Stimulated activated CD8-positive, alpha-beta memory T cell treated with anti-CD3 and anti-CD28 coated beads, Interleukin-2, amount 100 ng/mL, for 48 hours (primary cell): ENCODE measurements at places on chromosomes 7 and 10.
A peak's percentile ranks its signal among the peaks of the same experiment; 100 is the strongest.

DNA sequence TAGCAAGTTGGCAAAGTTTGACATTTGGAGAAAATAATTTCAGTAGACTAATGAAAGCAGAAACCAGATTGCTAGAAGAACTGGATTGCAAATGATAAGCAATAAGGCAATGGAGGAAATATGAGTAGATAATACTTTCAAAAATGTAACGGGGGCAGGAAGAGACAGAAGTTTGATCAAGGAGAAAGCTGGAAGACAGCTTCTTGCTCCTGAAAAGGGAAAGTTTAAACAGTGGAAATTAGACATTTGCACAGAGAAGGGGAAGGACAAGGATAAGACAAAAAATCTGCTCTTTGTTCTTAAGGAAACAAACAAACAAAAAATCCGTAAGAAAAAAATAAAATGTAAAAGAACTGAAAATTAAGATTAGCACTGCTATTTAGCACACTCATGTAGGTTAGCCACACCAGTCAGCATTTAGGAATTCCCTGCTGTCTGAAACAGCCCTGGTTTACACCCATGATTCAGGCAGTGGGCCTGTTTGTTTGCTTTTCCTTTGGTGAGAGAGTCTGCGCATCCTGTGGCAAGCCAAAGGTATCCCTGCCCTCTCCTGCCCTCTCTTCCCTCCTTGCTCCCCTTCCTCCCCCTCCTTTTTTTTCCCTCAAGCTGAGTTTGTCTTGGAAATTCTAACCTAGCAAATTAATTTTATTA lies 104.3 kb upstream of the CAV2 start:
- no peak for DNase-seq

- no peak for DNase-seq
Measured at GRCh38 chr7:69656890-69657289, 58.6 kb downstream of the AUTS2 start.

DNA sequence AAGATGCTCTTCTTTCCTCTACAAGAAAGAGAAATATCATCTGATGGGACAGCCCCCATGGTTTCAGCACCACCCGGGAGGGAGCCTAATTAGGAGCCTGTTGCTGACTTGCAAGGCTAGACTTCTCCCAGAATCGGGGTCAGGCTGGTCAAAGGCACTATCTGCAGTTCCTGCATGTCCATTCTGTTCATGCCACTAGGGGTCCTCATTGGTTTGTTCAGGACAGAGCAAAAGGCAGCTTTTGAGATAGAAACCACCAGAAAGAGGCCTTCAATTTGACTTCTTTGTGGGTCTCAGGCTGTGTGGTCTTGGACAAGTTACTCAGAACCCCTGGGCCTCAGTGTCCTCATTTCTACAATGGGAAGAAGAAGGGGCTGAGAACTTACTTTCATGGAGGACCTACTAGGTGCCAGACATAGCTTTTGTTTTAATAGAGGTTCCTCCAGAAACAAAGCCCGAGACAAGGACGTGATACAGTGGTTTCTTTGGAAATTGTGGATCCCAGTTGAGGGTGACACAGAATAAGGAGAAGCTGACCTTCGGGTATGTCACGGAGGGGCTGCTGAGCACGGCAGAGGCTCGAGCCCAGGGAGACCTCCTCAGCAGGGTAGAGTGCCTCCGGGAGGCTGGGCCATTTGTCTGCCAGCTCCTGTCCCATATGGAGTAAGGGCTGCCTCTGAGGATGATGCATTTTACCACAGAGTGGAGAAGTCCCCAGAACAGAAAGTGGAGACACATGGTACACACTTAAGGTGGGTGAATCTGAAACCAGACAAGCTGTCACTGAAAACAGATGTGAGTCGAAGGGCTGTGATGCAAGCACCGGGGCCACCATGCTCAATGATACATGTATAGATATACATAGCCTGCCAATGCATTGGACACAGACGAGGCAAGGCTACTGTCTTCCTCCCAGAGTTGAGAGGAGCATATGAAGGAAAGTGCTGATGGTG lies 33.1 kb upstream of the NEUROD6 start:
- DNase-seq: no peak

DNA sequence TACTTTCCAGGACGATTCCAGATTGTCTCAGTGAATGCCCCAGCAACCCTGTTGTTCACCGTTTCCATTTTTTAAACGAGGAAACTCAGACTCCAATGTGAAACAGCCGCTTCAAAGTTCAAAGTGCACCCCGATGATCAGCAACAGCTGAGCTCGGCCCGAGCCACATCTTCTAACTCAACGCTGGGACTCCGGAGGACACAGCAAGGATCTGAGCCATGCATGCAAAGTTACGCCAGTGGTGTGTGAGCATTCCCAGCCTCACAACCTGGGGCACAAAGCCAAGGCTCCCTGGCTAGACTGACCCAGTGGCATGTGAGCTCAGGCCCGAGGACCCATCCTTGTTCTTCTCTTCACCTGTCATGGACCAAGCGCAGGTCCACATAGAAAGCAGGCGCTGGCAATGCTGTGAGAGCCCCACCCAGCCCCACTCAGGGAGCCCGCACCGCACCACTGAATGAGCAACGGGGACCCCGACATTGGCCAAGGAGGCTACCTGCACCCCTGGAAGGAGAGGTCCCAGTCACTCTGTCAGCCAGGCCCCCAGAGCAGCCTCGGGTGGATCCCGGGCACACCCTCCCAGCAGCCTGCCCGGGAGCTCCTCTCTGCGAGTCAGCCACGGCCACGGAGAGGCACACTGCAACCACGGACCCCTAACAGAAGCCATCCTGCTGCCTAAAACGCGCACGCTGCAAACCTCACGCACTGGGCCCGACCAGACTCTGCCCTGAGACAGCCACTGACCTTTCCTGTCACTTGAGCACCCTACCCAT lies 82.9 kb downstream of the MAD1L1 start:
- DNase-seq: no peak

- no peak for DNase-seq
Measured at GRCh38 chr10:22436526-22436892, 91.2 kb downstream of the SPAG6 start.

DNA sequence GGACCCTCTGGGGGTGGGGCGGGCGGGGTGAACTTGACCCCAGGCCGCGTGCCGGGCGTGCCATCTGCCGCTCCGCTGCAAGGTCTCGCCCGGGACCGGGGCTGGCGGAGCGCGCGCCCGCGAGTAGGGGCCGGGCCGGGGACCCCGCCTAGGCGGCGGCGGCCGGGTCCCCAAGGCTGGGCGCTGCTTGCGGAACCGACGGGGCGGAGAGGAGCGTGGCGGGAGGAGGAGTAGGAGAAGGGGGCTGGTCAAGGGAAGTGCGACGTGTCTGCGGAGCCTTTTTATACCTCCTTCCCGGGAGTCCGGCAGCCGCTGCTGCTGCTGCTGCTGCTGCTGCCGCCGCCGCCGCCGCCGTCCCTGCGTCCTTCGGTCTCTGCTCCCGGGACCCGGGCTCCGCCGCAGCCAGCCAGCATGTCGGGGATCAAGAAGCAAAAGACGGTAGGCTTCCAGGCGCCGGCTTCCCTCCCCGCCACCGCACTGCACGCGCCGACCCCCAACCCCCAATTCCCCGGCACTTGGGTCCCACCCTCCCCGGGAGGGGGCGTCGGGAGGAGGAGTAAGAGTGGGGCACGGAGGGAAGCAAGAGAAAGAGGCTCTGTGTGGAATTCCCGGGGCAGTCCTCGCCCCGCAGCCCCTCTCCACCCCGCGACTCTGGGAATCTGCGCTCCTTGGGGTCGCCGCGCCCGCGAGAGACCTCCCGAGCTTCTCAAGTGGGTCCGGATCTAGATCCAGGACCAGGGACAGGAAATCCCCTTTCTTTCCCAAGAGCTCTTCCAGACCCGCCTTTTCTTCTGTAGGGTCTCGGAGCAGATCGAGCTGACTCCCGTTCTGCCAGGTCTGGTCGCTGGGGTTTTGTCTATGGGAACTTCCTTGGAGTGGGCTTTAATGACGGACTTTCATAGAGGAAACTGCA lies at the start of gene PAPSS2:
Gene PAPSS2 (plus strand): TSS at position 308 of the 913 bp plus-strand sequence. CDS start 104 bp downstream, at position 412.
- peak; percentile 7 for DNase-seq

GRCh38 chr10:13184730-13185514 lies 23.6 kb downstream of the MCM10 start:
- no peak for DNase-seq
